LoVo (cell line): ENCODE measurements at places on chromosomes 4 and X.

DNA sequence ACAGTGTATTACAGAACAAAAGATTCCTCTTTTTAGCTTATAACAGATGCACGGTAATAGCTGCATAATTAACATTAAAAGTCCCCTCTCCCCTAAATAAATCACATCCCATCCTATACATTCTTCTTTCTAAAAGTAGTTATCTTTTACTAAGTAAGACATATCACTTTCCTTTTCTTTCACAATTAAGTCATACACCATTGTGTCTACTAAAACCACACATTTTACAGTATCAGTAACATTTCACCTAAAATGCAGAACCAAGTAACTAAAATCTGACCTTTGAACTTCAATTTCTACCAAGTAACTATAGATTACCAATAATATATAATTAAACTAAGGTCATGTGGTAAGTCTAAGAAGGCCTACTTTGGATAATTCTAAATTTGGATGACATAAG lies 14.2 kb downstream of the DHX15 start:
- no peak for DNase-seq

DNA sequence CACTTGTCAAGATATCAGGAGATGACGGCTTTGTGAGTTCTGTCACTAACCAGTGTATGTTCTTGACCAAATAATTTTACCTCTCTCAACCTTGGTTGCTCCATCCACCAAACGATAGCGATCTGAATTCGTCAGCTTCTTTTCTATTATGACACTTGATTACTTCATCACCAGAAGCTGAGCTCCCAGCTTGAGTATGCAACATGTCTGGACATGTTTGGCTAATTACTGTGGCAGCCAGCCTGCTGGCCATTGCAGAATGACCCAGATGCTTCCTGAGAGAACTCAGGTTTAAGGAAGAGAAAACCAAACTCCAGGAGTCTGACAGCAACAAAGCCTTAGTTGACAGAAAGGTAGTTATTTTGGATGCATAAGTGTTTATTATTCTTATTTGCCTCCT lies 46.4 kb upstream of the PARM1 start:
- DNase-seq, result no peak

DNA sequence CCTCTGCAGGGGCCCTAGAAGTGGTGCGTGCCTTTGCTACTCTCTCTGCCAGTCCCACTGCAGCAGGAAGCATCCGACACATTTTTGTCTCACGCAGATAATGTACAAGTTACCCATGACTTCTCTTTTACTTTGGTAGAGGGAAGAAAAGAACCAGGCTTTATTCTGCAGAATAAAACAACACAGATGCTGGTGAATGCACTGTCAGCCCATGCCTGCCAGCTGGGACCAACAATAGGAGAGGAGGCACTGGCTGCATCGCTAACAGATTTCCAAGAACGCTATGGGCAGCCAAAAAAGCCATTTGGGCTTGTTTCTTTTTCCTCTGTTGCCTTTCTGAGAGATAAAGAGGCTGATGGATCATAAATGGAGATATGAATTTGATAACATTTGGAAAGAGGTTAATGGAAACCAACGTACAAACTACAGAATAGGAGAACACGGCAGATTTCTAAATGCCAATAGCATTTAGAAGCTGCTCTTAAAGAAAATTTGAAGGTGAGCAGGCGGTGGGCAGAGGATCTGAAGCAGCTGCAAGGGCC lies 47.5 kb upstream of the IGFBP7 start:
- no peak for DNase-seq

- no peak for DNase-seq
Observed at GRCh38 chr4:20641976-20642375, 58.3 kb upstream of the PACRGL start.

DNA sequence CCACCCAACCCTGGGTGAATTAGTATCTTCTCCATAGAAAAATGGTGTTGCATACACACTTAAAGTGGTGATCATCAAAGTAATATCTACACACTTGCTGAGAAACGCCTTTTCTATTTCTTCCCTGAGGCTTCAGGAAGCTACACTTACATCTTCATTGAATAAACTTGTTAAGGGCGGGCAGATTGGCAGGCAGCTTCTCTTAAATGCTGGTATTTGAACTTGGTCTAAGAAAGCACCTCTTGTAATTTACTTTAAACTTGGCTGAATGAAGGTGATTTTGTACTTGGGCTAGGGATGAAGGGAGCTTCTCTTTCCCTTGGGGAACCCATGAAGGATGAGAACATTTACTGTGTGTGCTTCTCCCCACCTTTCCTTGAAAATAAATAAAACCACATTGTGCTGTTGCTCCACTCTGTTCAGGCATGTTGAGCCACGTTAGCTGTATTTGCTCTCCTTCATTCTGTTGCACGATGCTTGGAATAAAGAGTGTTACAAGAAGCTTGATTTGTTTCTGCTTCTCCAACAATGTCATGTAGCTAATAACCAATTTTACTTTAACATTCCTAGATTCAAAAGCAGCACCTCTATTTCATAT lies 430.1 kb downstream of the ANKRD50 start:
- DNase-seq, result no peak

GRCh38 chr4:172962564-172963353 lies 205.9 kb upstream of the GALNT7 start:
- DNase-seq, result peak; percentile 83

DNA sequence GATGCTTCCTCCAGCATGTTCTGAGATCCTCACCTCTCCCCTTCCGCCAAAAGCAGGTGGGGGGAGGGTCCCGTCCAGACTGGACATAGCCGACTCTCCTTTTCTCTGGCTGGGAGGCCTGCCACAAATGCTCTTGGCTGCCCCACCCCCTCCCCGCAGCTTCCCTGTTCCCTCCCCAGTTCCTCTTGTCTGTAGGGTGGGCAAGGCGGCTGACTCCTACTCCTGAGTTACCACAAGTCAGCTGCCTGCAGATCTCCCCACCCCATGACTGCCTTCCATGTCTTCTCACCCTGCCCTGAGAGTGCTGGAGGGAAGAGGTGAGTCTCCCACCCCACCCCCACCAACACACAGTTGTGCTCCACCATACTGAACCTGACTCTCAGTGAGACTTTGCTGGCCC lies 2.9 kb downstream of the ATP6AP1 start:
- no peak for DNase-seq

GRCh38 chr4:94349193-94349592 lies 6.6 kb upstream of the HPGDS start:
- DNase-seq, result no peak

- DNase-seq, result no peak
Observed at GRCh38 chr4:10753856-10754402, 69.4 kb upstream of the CLNK start.

- DNase-seq, result no peak
Observed at GRCh38 chr4:1985780-1986577, 22.8 kb downstream of the NELFA start.

GRCh38 chrX:6472652-6473342 lies 62.1 kb downstream of the VCX3A start:
- DNase-seq, result no peak

GRCh38 chr4:128454881-128455280 lies 167.3 kb upstream of the PGRMC2 start:
- no peak for DNase-seq

DNA sequence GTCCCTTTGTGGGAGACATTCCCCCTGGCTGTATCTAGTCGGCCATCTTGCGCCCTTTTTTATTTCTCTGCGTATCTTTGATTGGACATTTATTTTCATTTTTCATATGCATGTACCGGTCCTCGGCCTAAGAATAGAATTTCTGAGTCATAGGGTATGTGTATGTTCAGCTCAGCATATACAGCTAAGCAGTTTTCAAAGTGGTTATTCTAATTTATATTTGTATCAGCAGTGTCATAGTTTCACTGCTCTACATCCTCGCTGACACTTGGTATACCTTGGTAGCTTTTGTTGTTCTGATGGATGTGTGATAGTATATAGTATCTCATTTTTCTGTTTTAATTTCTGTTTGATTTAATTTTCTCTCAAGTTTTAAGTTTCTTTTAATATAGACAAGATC lies 38.7 kb downstream of the BEX3 start:
- DNase-seq, result no peak

DNA sequence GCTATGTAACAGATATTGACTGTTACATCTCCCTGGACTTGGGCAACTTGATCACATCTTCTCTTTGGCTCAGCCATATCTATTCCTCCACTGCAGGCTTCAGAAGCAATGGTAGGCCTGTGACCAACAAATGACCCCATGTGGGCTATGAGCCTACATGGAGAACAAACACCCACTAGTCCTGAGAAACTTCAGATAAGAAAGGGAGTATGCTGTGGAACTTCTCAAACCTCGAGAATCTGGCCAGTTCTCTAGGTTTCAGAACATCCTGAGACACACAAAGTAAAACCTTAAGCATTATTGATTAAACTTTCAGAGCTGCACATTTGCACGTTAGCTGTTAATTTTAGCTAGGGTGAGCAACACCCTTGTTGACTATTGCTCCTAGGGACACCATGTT lies 16.3 kb downstream of the RBMX2 start:
- no peak for DNase-seq

- peak; percentile 88 for DNase-seq
Observed at GRCh38 chr4:74671080-74671698, 123.1 kb downstream of the BTC start.

DNA sequence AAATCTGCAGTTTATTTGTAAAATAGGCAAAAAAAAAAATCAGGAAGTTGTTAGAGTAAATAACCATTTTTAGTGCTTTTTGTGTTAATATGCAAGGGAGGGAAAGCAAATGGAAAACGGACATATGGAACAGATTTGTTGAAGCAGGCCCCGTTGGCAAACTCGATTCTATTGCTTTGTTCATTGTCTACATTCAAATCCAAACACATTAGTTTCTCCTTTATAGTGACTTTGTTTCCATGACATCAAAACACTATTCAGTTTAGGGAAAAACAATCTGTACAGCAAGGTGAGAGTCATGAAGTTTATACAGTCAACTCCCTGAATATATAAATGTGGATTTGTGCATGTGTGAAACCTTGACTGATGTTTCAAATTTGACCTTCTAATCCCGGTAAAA lies 142.2 kb downstream of the FAM47A start:
- DNase-seq, result no peak

DNA sequence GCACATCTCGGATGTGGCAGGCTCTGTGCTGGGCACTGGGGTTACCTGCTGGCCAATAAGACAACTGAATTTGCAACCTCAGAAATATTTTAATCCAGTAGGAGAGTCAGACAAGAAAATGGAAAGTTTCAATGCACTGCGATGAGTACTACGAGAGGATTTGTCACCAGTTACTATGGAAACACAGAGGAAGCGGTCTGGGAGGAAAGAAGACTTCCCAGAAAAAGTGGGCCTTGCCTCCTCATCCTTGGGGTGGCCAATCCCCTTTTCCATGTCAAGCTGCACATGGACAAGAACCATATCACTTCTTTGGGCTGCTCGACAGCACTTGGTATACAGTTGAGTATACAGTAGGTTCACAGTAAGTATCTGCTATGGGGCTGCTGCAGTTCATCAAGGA lies 67.6 kb downstream of the FAM184B start:
- DNase-seq, result no peak

DNA sequence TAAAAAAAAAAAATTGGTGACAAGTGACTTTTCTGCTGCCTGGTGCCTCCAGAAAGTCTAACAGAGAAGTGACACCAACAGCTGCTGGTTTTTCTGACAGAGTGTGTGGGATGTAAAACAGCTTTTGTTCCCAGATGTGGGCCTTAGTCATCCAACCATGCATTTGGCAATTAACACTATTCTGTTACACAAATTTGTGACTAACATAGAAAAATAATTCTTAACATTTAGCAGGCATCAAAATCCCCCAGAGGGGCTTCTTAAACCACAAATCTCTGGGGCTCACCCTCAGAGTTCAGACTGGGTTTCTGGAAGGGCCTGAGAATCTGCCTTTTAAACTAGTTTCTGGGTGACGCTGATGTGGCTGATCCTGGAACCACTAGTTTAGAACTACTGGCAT lies 100.5 kb upstream of the PCDH7 start:
- DNase-seq, result no peak

DNA sequence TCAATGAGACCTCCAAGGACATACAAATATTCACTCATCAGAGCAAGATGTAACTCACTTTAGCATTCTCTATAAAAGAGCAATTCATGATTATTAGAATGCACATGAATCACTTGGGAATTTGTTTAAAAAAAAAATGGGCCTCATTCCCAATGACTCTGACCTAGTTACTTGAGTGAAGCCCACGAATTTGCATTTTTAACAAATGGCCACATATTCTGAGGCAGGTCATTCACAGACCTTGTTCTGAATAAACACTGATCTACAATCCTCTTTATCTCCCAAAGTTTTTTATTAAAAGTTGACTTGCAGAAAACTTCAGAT lies 255.1 kb upstream of the VEGFC start:
- DNase-seq, result no peak

GRCh38 chr4:159191989-159192388 lies 89.1 kb downstream of the RAPGEF2 start:
- peak; percentile 35 for DNase-seq

DNA sequence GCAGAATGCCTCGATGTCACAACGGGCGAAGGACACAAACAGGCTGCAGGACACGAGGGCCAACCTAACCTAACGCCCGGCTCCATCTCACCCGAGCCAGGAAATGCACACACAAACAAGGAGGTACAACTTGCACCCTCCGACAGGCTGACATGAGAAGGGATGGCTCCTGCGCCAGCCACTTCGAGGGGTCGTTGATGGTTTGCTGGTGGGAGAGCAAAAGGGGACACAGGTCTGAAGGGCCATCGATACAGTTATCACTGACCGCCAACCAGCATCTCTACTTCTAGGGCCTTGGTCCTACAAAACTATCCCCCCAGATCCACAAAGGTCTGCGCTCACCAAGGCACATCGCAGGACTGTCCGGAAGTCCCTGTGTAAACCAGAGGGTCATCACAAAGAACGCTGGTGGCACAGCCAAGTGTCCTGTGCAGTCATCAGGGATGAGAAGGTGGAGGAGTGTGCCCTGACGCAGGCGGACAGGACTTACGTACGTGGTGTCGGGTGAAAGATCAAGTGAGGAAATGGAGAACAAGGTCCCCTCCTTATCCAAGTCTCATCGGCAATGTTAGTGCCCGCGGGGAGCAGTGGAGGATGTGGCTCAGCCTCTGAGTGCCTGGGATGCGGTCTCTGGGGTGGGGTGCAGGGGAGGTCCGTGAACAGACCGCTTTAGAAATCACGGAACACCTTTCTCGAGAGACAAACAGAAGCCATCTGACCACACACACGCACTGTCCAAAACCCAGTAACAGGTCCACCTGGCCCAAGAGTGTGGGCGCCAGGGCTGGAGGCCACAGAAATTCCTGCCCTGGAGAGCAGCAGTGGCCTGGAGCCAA lies 7.0 kb downstream of the MXD4 start:
- no peak for DNase-seq

GRCh38 chrX:138886769-138887168 lies 175.3 kb upstream of the FGF13 start:
- no peak for DNase-seq

DNA sequence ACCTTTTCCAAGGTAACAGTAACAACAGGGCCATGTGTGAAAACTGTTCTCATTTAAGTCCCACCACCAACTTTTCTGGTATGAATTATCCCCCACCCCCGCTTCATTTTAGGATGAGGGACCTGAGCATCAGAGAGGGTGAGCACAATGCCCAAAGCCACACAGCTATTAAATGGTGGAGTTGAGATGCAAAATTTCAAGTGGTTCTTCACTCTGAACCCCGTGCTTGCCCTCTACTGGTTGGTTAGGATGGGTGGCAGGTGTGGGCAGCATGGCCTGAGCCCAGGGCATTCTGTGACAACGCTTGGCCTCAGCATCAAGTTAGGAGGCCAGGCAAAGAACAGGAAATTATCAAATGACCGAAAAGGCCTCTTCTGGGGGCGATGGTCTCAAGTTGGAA lies 33.5 kb downstream of the MED28 start:
- no peak for DNase-seq

- DNase-seq, result no peak
Observed at GRCh38 chr4:140351093-140352075, 22.1 kb upstream of the SCOC start.

- no peak for DNase-seq
Observed at GRCh38 chrX:10314530-10315104, 157.8 kb downstream of the CLCN4 start.
